ENCODE measurements at places on chromosomes 1 and 21. TPM values are rescaled to one million over a fixed set of nuclear protein-coding genes. Genes with fewer than 3 reads are reported as not detected.

RLF gene
- total RNA-seq = 25.9 TPM

SLC25A33 gene
- total RNA-seq = 10.7 TPM

TTC34 gene
- 0.66 TPM for total RNA-seq

DNM3 gene
- 7.5 TPM for total RNA-seq

CASQ1 gene
- not detected for total RNA-seq

C8A gene
- total RNA-seq = not detected

OR14I1 gene
- not detected for total RNA-seq

CFHR1 gene
- total RNA-seq = not detected

OR14K1 gene
- 1.0 TPM for total RNA-seq

NUF2 gene
- total RNA-seq = 1.3 TPM

PCSK9 gene
- 0.15 TPM for total RNA-seq

CHIT1 gene
- total RNA-seq = 15.2 TPM

VASH2 gene
- 2.9 TPM for total RNA-seq

Data from breast epithelium (tissue), 4 donors.